D721Med (cell line): ENCODE measurements at places on chromosomes 12 and 14.

DNA sequence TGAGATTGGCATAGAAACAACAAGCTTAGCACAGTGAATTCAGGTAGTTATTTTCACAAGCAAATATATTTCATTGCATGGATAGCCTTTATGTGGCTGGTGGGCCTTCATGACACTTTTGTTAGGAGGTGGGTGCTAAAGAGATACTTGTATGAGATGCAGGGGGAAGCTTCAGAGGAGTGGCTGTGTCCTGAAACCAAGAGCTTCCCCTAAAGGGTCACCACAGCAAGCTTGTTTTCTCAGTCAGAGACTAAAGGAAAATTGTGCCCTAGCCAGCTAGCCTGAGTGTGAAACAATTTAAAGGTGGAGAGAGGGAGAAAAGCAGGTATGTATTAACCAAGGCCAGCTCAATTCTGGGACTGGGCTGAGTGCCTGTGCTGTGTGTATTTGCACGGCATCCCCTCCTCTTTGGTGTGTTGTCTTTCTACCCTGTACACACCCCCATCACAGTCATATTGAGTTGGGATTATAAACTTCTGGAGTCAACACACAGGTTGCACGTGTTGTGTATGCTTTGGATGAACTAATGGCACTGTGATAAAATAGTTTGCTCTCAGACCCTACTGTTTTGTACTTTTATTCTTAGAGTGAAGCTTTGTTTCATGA lies 79.2 kb downstream of the RASSF8 start:
- no peak for DNase-seq

DNA sequence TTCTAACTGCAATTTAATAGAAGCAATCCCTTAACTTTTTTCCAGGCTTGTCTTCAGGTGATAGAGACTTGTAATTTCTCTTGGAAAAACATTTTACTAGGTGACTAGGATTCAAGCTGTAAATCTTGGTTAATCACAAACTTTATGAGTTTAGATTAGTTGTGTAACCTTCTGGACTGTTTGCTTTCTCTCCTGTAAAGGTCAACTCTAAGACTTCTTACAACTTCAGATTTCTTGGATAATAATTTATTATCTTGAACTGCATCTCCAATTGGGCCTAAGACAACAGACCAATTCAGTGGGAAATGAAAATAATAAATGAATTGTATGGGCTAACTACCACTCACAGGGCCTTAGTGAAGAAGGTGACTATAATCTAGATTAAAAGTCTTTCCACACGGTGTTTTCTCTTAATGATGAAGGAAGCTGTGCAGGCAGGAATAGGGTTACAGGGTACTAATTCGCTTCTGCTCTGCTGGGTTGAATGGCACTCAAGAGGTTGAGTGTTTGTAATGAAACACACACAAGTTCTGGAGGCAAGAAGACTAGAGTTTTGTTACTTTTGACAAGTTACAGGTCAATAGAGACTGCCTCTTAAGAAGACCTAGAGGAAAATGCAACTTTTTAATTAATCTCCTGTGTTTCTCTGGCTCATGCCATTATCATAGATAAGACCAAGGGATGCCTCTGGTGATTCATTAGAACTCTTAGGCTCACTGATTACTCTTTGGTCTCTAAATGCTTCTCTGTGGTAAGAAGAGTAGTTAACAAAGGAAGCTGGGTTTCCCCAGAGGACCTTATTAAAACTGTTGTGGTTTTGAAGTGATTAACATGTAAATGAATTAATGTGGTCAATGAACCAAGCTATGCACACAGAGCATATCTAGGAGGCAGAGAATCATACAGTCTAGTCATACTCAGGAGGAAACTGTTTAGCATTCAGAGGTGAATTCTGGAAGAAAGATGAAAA lies 30.0 kb upstream of the OR4E1 start:
- DNase-seq, result no peak

GRCh38 chr14:94171208-94171607 lies 2.9 kb upstream of the PPP4R4 start:
- no peak for DNase-seq

GRCh38 chr12:66767536-66767935 lies 88.7 kb upstream of the GRIP1 start:
- no peak for DNase-seq

GRCh38 chr12:6632026-6632983 lies 3.5 kb downstream of the LPAR5 start:
- no peak for DNase-seq

DNA sequence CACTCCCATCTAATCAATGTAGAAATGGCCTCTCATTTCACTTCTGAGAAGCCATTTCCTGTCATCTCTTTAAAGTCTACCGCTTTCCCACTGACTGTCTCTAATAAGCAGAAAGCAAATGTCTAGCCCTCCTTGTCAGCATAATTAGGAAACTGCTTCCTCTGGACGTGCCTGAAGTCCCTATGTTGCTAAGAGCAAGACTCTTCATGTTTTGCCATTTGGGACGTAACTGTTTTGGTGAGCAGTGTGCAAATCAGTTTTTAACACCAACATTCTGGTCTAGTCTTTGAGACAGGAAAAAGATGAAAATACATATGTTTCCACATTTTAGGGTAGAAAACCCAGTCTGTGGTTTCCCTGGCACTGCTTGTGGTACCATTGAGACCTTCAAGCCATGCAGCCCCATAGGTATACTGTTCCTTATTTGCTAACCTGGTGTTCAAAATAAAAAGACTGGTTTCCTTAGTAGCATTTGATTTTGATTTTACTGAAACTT lies 22.2 kb downstream of the IFNG start:
- DNase-seq, result no peak

GRCh38 chr12:114834621-114835020 lies 150.6 kb upstream of the TBX3 start:
- DNase-seq, result no peak

GRCh38 chr12:44827832-44828438 lies 48.2 kb downstream of the NELL2 start:
- DNase-seq, result no peak

DNA sequence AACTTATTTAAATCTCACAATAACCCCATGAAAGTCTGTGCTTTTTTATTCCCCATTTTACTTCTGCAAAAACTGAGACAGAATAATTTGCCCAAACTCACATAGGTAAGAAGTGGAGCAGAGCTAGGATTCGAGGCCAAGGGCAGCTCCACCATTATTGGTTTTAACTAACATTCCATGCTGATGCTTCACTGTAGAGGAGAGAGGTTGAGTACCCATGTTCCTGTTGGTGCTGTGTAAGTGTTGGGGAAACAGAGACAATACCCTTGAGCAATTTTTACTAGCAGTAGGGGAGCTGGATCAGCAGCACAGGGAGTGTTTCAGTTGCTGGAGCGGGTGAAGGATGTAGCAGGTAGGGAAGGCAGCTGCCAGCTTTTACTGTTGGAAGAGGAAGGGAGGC lies 21.1 kb downstream of the RASSF8 start:
- DNase-seq, result no peak

- no peak for DNase-seq
These were observed 204.3 kb upstream of the FRMD6 start for GRCh38 chr14:51447411-51447810.

GRCh38 chr12:602700-603068 lies 60.6 kb downstream of the NINJ2 start:
- no peak for DNase-seq

DNA sequence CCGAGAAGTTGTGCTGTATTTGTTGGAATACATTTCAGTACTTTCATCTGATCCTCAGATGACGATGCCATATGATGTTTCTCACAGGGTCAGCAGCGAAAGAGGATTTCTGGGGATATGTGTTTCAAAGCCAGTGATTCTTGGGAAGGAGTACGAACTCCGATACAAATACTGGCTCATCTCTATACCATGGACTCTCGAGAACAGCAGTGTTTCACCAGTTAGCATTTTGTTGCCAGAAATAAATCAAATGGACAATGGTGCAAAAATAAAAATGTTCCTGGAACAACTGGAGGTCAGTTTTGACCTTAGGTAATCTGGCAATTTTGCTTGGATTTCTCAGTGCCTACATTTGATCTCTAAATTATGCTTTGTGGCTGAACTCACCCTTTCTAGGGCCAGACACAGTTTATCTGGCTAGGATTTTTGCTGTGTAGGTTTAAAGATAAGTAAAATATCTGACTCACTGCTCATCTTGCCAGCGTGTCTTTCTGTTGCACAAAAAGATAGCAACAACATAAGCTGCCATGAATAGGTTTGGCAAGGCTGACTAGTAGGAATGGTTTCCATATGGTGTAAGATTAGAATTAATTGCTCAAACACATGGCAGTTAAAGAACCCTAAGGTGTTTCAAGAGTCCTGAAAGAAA lies 11.0 kb upstream of the MGP start:
- no peak for DNase-seq

DNA sequence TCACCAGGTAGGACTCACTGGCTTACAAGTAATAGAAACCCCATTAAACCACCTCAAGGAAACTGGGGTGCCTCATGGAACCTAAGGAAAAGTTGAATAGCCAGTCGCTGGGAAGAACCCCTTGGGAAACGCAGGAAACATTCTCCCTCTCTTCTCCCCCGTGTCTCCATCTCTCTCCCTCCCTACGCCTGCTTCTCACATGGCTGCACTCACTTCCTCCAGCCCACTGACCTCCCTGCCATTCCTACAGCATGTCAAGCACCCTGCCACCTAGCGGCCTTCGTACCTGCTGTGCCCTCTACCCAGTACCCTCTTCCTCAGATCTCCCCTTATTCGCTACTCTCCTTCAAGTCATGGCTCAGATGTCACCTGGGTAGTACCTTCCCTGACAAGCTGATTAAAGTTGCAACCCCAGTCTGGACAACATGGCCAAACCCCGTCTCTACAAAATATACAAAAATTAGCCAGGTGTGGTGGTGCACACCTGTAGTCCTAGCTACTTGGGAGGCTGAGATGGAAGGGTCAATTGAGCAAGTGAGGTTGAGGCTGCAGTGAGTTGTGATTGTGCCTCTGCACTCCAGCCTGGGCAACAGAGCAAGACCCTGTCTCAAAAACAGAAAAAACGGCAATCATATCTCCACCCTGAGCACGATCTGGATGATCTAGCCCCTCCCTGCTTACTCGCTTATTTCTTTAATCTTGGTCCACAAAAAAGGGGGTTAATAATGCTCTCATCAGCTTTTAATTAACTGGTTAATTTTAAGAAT lies 6.4 kb upstream of the DTX1 start:
- no peak for DNase-seq

GRCh38 chr14:31968956-31969698 lies 108.0 kb upstream of the ARHGAP5 start:
- DNase-seq, result no peak

DNA sequence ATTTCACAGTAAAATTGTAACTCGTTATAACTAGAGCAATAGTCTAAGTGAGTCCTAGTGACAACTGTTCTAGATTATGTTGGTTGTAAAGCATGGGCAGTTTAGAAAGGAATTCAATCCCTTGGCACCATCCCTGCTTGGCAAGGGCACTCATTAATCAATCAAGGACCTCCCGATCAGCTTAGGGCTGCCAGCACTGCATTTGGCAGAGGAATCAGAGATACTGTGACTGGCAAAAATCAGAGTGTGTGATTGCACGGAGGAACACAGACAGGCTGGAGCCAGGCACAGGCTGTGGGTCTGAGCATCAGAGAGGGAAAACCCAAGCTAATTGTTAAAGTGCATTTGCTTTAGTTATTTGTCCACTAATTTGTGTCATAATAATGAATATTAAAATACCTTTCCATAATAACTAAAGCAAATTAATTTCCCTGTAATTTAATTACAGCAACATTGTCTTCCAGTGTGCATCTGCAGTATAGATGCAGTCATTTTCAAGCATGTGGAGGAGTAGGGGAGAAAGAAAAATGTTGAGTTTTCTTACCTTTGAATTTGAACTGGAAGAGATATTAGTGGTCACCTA lies 3.2 kb upstream of the EGLN3 start:
- no peak for DNase-seq

DNA sequence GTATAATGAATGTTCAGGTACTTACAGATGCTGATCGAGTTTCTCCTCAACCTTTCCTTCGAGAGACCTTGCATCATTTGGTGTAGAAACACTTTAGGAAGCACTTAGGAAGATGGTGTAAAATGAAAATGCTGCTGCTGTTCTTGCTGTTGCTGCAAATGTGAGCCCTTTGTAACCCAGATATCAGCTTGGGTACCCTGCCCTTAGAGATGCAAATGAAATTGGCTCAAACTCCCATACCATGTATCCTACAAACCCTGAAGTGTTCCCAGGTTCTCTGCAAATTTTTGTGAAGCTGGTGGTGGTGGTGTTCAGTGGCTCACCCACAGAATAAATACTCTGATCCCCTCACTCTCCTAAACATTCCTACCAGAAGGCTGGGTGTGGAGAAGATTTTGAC lies 130.8 kb downstream of the SLC25A47 start:
- no peak for DNase-seq

GRCh38 chr14:95683793-95684192 lies 2.4 kb upstream of the TCL1B start:
- no peak for DNase-seq

DNA sequence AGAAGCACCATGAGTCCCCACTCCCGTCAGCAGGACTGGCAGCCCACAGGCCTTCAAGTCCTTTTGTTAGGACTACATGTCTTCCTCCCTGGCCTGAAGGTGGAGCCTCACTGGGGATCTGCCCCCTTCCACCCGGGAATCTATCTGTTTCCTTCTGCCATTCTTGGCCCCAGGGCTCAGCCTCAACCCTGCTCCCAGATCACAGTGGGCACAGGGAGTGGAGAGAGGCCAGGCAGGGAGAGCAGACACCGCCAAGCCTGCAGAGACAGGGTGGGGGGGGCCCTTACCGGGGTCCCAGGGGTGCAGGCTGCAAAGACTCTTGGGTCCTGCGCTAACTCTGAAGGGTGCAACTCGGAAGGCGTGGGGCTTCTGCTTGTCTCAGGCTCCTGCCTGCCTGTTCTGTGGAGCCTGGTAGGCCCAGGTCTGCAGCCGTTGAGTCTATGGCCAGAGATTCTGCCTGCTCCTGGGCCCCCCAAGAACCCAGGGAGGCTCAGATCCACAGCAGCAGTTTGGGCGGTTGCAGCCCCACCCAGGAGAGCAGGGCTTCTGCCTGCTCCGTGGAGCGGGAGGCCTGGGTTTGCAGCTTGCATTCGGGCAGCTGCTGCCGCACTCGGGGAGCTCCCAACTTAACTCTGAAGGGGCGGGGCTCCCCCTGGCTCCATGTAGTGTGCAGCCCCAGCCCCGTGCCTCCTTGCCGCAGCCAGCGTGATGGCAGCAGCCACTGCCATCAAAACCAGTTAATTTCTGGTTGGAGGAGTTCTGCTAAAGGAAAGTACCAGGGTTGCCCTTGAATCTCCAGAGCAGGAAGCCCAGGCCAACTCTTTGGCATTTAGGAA lies 21.7 kb upstream of the PLBD1 start:
- DNase-seq, result no peak

- DNase-seq, result no peak
These were observed 43.3 kb upstream of the PTPRO start for GRCh38 chr12:15278816-15279658.

- no peak for DNase-seq
These were observed 53.1 kb upstream of the STON2 start for GRCh38 chr14:81453166-81453766.

- no peak for DNase-seq
These were observed 6.3 kb downstream of the TESC start for GRCh38 chr12:117092886-117093285.

DNA sequence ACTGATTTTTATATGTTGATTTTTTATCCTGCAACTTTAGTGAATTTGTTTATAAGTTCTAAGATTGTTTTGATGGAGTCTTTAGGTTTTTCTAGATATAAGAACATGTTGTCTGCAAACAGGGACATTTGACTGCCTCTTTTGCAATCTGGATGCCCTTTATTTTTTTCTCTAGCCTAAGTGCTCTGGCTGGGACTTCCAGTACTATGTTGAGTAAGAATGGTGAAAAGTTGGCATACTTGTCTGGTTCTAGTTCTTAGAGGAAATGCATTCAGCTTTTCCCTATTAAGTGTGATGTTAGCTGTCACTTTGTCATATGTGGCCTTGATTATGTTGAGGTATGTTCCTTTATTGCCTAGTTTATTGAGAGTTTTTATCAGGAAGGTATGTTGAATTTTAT lies 68.1 kb downstream of the ERC1 start:
- DNase-seq, result no peak
